ENCODE measurements at places on chromosomes 7 and 10.

GRCh38 chr7:7276161-7276560, 93.8 kb downstream of the C1GALT1 start:
- DNase-seq, result no peak

- DNase-seq, result no peak
Observed at GRCh38 chr10:101932183-101932582, 88.6 kb upstream of the KCNIP2 start.

DNA sequence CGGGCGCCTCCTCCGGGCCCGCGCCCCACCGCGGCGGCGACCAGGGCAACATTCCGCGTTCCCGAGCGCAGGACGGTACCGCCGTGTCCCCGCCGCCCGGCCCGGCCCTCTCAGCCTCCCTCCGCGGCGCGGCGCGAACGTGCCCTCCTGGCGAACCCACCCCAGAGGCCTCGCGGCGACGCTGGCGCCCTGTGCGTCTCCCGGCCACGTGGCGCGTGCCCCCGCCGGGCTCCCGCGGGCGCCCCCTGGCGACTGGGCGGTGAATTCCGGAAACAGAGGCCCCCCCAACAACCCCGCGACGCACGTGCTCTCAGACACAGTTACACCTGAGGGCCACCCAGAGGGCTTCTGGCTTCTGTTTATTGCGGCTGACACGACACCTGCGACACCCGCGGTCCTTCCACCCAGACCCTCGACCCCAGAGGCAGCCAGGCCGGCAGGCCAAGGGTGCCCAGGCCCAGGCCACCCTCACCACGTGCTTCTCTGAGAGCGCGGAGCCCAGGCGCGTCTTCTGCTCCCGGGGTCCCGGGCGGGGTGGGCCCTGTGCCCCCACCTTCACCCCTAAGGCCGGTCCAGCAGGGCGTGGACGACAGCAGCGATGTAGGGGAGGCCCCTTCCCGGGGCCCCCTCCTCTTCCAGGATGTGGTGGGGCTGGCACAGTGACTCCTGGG, at the start of gene SAP25:
TSS of gene SAP25 (minus strand) at position 210 of the 671 bp plus-strand sequence. CDS start at position 52, 158 bp downstream.
- DNase-seq, result no peak

DNA sequence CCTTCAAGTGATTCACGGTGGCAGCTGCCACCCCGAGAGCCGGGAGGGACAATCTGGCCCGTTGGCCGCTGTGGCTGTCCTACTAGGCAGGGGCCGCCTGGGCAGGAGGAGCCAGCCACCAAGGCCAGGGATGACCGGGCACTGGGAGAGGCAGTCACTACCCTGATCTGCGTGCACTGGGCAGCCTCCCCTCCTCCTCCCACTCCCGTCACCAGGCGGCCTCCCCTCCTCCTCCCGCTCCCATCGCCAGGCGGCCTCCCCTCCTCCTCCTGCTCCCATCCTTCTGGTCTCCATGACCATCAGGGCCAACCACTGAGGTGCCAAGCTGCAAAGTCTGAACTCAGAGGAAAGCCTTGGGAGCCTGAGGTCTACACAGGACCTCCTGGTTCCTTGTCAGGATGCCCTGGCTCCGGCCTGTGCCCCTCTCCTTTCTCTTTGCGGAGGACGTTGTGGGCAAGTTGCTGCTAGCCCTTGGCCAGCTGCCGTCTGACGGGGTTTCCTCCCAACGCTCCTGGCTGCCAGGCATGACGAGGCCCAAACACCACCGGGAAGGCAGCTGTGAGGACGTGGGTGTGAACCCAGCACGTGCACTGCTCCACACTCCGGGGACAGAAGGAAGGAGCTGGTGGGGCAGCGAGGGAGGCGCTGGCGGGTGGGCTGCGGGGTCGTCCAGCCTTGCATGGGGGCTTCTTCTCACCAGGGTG, 131.1 kb downstream of the WDR37 start:
- DNase-seq, result no peak

DNA sequence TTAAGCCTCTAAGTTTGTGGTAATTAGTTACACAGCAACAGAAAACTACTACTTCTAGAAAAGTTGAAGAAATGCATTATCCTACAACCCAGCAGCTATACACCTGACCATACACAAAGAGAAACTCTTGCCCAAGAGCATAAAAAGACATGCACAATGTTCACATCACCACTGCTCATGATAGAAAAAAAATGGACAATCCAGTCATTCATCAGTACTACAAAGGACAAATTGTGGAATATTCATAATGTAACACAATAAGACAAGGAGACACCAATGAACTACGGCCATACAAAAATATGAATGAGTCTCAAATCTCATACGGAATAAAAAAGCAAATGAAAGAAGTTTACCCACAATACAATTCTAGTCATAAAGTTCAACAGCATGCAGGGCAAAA, 87.4 kb downstream of the ZFAND4 start:
- DNase-seq, result no peak

DNA sequence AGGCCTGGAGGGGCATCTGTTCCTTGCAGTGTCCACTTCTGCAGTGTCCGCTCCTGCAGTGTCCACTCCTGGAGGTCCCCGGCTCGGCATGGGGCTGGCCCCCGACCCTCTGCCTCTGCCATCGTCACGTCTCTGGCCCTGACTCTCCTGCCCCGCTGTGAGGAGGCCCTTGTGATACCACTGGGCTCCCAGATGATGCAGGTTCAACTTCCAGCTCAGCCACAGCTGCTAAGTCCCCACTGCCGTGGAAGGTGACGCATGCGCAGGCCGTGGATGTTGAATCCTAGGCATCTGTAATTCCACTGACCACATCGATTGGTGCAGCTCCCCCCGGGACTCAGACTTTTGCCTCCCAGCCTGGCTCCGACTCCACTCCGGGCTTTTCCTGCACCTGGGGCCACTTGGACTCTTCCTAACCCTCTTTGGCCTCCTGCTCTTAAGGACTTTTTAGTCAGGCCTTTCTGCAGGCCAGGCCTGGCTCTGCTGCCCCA, 95.1 kb downstream of the GLRX3 start:
- DNase-seq, result no peak

DNA sequence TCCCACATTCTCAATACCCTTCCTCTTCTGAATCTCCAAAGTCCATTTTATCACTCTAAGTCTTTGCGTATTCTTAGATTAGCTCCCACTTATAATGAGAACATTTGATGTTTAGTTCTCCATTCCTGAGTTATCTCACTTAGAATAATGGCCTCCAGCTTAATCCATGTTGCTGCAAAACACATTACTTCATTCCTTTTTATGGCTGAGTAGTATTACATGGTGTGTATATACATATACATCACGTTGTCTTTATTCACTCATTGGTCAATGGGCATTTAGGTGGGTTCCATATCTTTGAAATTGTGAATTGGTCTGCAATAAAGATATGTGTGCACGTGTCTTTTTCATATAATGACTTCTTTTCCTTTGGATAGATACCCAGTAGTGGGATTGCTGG, 32.3 kb downstream of the GPR22 start:
- no peak for DNase-seq

- DNase-seq, result no peak
Observed at GRCh38 chr10:60139290-60139689, 232.9 kb upstream of the CCDC6 start.

GRCh38 chr7:41134300-41135255, 568.3 kb downstream of the INHBA start:
- DNase-seq, result peak; percentile 30

- DNase-seq, result no peak
Observed at GRCh38 chr10:109866995-109867635, 56.2 kb downstream of the XPNPEP1 start.

DNA sequence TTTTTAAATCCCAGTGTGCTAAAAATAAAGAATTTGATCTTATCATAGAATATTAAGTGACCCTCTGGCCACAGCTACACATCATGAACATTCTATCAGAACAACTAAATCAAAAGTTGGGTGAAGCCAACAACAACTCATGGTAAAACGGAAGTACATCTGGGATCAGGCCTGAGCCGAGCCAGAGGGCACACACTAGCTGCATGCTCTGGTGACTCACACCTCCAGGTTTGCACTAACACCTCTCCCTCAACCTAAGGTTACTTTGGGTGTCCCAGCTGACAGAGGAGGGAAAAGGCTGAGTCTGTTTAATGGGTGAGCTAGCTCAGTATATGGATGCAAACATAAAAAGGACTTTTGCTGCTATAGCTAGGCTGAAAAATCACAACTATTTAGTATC, 281.6 kb downstream of the HGF start:
- DNase-seq, result no peak

DNA sequence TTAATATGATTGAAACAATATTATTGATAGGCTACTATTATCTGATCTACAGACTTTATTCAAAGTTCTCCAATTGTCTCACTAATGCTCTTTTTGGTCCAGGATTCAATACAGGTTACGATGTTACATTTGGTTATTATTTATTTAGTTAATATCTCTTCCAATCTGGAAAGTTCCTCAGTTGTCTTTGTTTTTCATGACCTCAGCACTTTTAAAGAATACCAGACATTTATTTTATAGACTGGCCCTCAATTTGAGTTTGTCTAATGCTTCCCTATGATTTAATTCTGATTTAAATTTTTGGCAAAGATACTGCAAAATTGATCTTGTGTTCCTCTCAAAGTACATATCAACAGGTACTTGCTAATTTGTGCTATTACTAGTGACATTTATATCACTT, 937.4 kb downstream of the KCNMA1 start:
- DNase-seq, result no peak

DNA sequence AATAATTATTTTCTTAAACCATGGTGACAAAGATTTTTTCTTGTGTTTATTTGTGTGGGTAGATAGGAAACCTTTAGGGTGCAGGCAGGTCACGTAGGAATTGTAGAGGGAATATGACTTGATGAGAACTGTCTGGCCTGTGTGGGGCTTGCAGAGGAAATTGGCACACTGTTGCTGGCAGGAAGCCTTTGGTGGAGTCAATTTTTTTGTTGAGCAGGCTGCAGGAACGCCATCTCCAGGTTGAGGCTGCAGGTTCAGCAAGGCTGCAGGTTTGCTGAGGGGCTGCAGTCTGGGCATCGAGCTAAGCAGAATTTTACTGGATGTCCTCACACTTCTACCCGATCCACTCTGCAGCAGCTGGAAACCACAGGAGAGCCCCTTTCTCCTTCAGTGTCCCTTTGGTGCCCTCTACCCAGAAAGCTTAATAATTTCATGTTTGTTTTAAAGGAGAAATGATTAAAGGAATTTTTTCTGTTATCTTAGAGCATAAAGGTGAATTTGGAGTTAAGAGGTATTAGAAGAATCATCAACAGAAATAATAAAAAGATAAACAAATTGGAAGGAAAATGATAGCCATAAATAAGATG, 37.0 kb downstream of the TBC1D12 start:
- DNase-seq, result no peak

GRCh38 chr10:96831867-96832720, at the start of gene LCOR:
LCOR (plus strand) TSS chr10:96832298; CDS start chr10:96949058, 116,760 bp downstream.
- DNase-seq, result peak; percentile 98

- DNase-seq, result no peak
Observed at GRCh38 chr7:44733708-44734481, 14.8 kb upstream of the ZMIZ2 start.

GRCh38 chr10:130737186-130737585, 574.3 kb downstream of the TCERG1L start:
- DNase-seq, result no peak

DNA sequence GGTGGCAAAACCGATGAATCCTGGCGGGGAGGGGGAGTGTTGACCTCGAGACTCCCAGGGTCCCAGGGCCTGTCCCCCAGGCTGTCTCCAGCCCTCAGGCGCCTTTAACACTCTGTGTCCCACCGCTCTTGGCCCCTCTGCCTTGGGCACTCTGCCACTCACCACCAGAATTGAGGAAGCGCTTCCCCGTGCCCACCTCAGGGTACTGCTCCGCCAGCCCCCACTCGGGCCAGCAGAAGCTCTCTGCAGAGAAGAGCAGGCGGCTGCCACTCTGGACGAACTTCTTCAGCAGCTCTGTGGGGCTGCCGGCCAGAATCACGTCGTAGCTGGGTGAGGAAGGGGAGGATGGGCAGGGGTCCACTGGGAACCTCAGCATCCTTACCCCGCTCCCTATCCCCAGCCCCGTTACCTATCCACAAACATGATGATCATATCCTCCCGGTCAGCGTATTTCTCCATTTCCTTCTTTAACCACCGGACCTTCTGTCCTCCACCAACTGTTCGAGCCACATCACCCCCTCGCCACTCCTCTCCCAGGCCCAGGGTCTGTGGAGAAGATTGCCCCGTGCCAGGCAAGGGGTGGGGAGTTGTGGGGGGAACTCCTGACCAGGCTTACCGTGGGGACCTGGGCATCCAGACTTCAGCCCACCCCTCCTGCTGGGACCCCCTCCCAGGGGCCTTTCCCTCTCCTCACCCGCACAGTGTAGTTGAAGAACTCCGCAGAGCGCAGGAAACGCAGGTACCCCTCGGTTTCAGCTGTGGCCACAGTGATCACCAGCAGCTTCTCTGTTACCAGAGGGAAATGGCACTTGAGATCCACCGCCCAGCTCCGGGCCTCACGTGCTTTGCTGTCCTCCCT, 1.2 kb downstream of the PLOD3 start:
- DNase-seq, result no peak

GRCh38 chr10:126518218-126519080, 130.2 kb upstream of the ADAM12 start:
- DNase-seq, result no peak

DNA sequence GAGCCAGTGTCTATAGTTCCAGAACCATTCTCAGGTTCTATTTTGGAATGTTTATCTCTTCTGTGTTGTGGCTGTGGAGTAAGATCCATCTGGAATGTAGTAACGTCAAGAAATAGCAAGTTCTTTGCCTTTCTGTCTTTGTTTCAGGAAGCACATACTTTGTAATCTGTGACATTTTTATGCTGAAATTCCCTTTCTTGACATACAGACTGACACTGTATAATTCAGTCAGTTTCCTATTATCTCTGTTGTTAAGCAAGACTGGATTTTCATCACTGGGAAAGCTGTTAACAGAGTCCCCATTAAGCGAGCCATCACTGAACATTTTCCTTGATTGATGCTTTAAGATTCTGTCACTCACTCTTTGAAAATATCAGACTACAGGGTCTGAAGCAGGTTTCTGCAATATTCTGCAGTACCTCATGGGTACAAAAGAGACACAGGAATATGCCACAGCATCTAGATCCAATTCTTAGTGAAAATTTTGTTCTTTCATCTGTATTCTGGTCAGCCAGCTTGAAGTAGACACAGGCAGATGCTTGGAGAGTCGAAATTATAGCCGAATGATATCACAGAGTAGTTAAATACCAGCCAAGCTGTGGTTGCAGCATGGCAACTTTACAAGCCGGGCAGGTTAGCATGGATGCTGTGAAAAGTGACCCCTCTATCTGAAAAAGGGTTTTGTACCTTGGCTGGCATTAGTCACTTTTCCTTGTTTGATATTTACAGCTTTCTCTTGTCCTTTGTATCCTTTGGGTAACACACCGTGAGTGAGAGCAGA, 62.6 kb downstream of the CACNB2 start:
- no peak for DNase-seq

DNA sequence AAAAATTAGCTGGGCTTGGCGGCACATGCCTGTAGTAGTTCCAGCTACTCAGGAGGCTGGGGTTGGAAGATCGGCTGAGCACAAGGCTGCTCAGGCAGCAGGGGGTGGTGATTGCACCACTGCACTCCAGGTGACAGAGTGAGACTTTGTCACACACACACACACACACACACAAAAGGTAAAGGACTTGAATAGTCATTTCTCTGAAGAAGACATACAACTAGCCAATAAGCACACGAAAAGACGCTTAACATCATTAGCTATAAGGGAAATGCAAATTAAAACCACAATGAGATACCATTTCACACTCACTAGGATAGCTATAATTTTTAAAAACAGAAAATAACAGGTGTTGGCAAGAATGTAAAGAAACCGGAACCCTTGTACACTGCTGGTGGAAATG, 48.6 kb downstream of the HIP1 start:
- no peak for DNase-seq

GRCh38 chr7:39709768-39710311, 86.5 kb downstream of the RALA start:
- no peak for DNase-seq

GRCh38 chr7:35468606-35469005, 214.7 kb upstream of the TBX20 start:
- DNase-seq, result no peak

All from germinal center (tissue), 1 donor.